ENCODE measurements at places on chromosomes 11 and 22.

DNA sequence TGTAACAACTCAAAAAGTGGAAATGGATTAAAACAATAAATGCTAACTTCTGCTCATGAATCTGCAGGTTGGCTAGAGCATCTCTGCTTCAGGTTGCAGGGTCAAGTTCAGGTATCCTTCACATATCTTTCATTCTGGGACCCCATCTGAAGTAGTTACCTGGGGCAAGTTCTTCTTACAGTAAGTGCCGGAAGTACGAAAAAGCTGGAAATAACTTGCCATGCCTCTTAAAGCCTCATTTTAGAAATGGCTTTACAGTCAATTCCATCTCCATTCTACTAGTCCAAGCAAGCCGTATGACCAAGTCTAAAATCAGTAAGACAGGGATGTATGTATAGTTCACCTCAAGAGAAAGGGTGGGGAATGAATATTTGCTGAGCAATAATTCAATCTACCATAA is 93.7 kb downstream of the FCHSD2 start:
- DNase-seq = no peak

GRCh38 chr11:63023841-63024648 is 8.4 kb upstream of the SLC22A8 start:
- peak; percentile 26 for DNase-seq

DNA sequence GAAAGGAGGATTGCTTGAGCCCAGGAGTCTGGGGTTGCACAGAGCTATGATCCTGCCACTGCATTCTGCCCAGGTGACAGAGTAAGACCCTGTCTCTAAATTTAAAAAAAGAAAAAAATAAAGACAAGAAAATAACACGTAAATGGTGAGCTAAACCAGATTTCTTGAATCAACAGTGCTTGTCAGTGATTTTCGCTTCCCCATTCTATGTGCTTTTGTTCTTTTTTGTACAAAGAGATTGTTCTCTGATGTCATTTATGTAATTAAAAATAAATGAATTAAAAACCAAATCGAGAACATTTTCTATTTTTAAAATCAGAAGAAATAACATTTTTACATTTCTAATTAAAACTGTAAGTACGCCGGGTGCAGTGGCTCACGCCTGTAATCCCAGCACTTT is 19.8 kb upstream of the SLC29A2 start:
- peak; percentile 33 for DNase-seq

DNA sequence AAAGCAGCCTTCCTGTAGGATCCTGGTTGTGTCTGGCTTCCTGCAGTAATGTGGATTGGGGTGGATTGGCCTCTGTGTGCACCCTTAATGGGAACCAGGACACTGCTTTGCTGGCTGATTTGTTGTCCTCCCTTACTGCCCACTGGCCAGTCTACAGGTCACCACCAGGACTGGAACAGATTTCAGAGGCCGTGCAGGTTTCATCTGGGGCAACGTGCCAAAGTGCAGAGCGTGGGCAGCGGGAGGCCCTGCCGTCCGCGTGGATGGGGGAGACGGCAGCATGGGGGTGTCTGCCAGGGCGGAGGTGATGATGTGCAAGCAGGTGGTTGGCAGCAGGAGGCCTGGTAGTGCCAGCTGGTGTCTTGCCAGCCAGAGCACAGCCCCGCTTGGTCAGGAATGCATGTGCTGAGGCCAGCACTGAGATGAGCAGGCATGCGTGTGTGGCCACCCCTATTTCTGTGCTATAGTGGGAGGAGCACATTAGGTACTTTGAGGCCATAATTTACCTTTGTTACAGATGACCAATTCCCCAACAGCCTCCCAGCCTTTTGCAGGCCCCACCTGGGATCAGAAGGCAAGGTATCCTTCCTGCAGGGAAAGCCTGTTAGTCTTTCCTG is 24.3 kb downstream of the BCR start:
- no peak for DNase-seq

DNA sequence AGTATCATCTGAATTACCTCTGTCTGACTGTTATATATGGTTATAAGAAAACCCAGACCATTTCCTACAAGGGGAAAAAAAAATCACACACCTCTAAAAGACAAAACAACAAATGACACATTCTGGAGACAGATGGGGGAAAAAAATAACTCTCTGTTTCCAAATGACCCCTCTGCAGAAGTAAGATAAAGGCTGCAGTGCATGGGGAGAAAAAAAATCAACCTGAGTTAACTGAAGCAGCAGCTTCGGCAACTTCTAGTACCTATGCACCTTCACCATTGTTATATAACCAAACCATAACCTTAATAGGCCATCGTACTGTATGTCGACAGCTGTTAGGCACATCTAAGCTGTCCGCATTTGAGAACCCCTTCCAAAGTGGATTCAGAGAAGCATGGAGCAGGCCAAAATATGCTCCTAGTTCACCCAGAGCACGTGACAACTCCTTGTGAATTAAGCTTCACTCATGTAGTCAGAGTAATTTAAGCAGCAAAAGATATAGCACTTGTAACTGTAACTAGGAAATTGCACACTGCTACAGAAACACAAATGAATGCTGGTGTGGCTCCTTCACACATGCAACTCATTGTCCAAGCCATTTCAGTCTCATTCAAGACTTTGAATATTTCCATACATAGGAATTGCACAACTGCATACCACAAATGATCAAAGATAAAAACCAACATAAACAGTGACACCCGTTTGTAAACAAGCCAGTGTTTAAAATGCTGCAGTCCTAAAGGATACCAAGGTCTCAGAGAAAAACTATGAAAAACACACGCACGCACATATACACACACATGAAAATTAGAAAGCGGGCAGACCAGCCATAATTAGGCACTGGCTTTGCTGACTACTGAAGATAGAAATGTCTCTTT is 2.7 kb downstream of the SIK3 start:
- no peak for DNase-seq

DNA sequence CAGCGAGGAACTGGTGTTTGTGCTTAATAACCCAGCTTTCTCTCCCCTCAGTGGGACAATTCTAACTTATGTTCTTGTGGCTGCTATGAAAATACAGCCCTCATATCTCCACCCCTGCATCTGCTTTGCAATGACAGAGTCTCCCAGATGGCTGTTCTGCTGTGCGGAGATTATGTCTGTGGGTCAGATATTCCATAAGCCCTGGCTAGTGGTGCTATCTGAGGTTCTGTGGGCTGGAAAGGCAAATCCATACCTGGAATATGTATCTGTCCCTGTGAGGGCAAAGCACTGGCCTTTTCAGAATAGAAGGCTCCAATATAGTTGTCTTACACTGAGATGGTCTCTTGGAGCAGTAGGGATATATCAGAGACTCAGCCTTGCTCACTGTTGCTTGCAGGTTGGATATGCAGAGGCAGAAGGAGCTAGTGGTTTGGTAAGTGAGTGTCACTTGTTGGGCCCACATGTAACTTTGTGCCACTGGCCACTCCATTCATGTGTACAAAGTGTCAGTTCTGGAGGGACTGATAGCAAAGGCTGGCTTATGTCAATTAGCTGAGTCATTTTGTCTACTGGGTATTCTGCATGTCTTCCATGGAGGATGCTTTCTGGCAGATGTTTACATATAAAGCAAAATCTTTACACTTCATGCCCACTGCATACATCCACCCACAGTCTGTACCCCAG is 246.6 kb downstream of the FAM76B start:
- no peak for DNase-seq

GRCh38 chr11:61607426-61607825 is 26.6 kb upstream of the SYT7 start:
- DNase-seq = no peak

DNA sequence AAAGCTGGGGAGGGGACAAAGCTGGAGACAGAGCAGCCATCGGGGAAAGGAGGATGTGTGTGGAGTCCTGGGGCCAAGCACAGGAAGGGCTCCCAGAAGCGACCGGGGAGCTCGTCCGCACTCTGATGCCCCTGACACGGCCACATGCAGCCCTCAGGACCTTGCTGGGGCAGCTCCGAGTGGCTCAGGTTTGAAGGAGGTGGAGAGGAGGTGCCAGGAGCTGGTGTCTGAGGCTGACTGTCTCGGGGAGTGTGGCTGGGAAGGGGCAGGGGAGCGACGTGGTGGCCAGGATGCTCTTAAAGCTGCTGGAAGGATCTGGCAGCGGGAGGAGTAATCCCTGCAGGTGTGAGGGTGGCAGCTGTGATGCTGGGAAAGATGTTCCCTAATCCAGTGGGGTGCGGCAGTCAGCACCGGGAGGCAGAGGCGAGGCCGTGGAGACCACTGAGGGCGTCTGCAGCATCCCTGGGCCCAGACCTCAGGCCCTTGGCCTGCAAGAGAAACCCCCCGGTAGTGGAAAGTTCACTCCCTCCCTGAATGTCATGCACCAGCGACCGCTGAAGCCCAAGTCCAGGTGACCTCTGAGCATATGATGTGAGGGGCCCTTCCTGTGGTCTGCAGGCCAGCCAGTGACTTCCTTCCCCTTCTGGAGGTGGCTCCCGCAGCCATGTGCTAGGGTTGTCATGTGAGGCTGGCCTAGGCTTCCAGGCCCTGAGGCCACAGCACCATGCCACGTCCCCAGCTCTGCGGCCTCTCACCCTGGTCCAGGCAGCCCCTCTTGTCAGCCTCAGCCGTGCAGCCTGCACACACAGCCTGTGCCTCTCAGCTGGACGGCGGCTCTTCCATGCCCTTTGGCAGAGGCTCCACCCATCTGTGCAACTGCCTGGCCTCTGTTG is 17.2 kb upstream of the CTSD start:
- DNase-seq = no peak

- DNase-seq = no peak
These were observed 12.2 kb downstream of the CBL start for GRCh38 chr11:119218141-119218878.

- DNase-seq = no peak
These were observed 6.9 kb upstream of the B3GNT6 start for GRCh38 chr11:77027275-77027674.

DNA sequence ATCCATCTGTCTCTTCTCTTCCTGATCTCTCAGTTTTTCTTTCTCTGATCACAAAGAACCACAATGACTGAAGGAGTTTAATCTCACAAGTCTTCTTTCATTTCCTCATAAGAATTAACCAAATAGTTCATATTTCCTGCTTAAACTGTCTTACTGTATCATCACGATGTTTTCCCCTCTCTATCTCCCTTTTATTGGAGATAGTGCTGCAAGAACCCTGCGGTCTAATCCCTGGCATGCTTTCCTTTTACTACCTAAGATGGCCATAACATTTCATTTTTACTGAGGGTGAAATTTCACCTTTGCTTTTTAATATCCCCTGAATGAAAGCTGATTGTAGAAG is 28.9 kb downstream of the CARD18 start:
- DNase-seq = no peak

DNA sequence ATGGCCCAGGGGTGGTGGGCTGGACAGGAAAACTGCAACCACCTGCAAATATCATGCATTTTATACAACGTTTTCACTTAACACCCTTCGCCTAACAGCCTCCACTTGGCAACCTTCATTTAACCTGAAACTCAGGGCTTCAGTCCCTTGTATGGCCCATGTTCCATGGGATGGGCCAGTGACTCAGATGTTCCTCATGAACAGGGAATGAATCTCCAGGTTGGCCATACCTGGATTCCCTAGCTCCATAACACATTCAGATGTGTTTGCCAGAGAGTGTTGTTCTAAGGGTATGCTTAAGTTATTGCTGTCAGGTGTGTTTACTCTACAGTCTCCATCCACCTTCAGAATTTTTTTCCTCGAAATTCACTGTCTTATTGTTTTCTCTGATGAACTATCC is 316.9 kb downstream of the JRKL start:
- DNase-seq = no peak

All from GM06990 (cell line).